ENCODE measurements at places on chromosomes 6 and 20. TPM values are rescaled to one million over a fixed set of nuclear protein-coding genes. Genes with fewer than 3 reads are reported as not detected.

DNA sequence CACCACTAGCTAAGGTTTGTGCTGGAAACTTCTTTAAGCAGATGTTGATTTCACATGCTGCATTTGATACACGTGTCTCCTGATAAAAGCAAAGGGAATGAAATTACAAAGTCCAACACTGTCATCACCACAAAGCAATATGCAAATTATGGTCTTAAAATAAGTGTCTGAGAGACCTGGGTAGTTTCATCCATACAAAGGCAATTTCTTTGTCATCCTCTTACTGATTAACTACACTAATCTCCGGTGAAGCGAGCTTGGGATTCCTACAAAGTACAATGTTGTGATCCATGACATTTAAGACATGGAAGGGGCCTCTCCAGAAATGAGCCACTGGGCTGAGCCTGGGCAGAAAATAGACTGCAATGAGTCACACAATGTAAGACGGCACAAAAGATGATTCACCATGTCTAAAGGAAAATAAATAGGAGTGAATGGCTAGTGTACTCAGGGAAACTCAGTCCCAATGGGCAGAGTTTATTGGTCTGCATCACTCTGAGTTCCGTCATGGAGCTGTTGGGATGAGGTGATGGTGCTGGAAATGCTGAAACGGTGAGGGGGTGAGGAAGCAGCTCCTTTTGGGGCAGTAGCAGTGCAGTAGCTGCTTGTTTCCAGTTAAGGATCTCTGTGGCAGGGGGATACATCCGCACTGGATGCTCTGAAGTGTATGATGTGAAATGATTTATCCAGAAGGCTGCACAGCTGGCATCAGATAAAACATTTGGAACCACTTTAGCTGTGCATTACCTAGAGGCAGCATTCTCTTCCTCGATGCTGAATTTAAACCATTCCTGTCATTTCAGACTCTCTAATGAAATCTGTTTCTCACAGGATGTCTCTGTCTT is 103.3 kb downstream of the IBTK start:
- DNase-seq: peak; percentile 17

GRCh38 chr6:40371095-40371494 is 216.1 kb downstream of the LRFN2 start:
- DNase-seq: no peak

DNA sequence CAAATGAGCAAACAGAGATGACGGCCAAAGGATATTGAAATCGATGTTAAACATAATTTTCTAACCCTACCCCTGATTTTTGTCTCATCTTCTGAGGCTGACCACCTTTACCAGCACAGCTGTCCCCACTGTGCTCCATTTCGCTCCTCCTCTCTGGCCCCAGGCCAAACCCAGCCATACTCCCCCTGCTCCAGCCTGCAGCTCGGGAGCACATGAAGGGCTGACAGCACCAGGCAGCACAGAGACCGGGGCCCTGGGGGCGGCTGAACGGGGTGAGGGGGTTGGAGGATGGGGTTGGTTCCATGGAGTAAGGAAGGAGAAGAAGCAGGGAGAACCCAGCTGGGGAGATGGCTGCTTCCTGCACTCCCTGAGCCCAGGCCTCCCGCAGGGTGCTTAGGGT is 3.2 kb upstream of the NCR2 start:
- no peak for DNase-seq

DNA sequence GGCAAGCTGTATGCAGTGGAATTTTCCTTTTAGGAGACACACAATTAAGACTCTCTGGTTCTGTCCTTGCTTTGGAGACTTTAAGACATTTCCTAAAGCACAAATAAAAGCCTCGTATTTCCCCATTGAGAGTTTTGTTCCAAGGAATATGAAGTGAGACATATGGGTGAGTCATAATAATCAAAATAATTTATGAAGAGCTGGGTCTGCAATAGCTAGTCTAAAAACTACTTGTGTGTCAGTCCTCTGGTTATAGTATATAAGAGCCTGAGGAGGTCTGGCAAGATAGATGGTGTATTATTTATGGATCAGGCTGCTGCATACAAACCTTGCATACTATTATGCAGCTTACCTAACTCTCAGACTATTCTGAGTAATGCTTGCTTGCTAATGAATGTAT is 142.6 kb downstream of the ADGRG6 start:
- no peak for DNase-seq

The RSPO4 gene
- total RNA-seq: 0.13 TPM

The HSD17B8 gene
- total RNA-seq: 26.6 TPM

The HRH3 gene
- total RNA-seq: not detected

All from kidney (tissue), 22 donors.